ENCODE measurements at places on chromosomes 3 and 15. TPM values are rescaled to one million over a fixed set of nuclear protein-coding genes. Genes with fewer than 3 reads are reported as not detected.

PRSS50 gene
- not detected for total RNA-seq

MAP1A gene
- under 0.01 TPM for total RNA-seq

ZBED2 gene
- under 0.01 TPM for total RNA-seq

ADPRH gene
- 8.7 TPM for total RNA-seq

LRRK1 gene
- total RNA-seq: 6.6 TPM

C3orf22 gene
- total RNA-seq: not detected

B3GALNT1 gene
- total RNA-seq: 11.9 TPM

SLC22A13 gene
- total RNA-seq: under 0.01 TPM

ZPLD1 gene
- total RNA-seq: not detected

GTF2E1 gene
- 24.6 TPM for total RNA-seq

SLC38A3 gene
- under 0.01 TPM for total RNA-seq

CPNE9 gene
- total RNA-seq: not detected

SSUH2 gene
- 0.51 TPM for total RNA-seq

SLC12A1 gene
- not detected for total RNA-seq

CD200 gene
- 11.8 TPM for total RNA-seq

GNAT1 gene
- under 0.01 TPM for total RNA-seq

ALPK3 gene
- 19.5 TPM for total RNA-seq

KBTBD8 gene
- 1.8 TPM for total RNA-seq

GRK7 gene
- total RNA-seq: not detected

CTXN2 gene
- total RNA-seq: not detected

DLL4 gene
- total RNA-seq: 76.5 TPM

PRTG gene
- total RNA-seq: 1.0 TPM

HRG gene
- total RNA-seq: not detected

GRAMD2A gene
- 0.13 TPM for total RNA-seq

CLRN1 gene
- total RNA-seq: not detected

GOLGA6B gene
- total RNA-seq: not detected

VPS39 gene
- 25.0 TPM for total RNA-seq

IGSF11 gene
- 0.13 TPM for total RNA-seq

NEK10 gene
- total RNA-seq: 1.9 TPM

TMF1 gene
- 20.9 TPM for total RNA-seq

SLC28A2 gene
- total RNA-seq: not detected

FHIT gene
- 2.0 TPM for total RNA-seq

CDCP1 gene
- total RNA-seq: 0.13 TPM

OR5K2 gene
- not detected for total RNA-seq

CIP2A gene
- total RNA-seq: 17.2 TPM

CCR8 gene
- not detected for total RNA-seq

ITIH3 gene
- 0.64 TPM for total RNA-seq

SERPINI2 gene
- not detected for total RNA-seq

FBXO40 gene
- not detected for total RNA-seq

MEX3B gene
- total RNA-seq: 4.1 TPM

MORC1 gene
- not detected for total RNA-seq

VGLL3 gene
- total RNA-seq: not detected

All from dermis microvascular lymphatic vessel endothelial cell (primary cell).